ENCODE measurements at places on chromosomes 4 and X.

GRCh38 chr4:78218260-78218659, 161.1 kb downstream of the FRAS1 start:
- DNase-seq, result no peak

DNA sequence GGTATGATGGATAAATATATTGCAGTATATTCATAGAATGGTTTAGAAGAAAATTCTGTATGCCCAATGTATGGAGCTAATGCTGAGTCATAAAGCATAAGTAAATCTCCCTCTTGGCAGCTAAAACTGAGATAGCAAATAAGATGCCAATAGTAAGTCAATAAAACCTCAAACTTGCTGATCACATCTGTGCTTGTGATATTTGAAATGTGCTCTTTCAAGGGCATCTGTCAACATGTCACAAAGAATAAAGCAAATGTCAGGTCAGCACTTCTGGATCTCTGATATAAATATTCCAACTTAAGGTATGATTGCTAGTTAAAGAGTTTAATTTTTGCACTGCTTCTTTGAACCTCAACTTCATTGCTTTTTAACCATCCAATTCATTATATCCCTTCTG, 262.3 kb upstream of the EMCN start:
- no peak for DNase-seq

GRCh38 chr4:19455850-19456602, 795.7 kb upstream of the SLIT2 start:
- no peak for DNase-seq

DNA sequence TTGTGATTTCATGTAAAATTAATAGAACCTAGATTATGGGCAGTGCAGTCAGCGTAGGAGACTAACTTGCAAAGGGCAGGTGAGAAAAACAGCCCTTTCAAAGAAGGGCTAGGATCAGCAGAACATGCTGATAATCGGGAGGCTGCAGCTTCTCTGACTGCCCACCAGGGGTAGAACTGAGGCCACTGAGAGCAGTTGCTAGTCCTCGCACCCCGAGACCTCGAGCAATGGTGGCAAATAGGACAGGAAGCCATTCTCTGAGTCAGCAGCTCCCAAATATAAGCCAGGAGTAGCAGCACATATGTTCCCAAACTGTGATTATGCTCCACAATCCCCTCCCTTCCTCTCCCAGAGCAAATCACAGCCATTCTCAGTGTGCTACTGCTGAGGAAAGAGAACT, 186.5 kb downstream of the MSL3 start:
- DNase-seq, result no peak

GRCh38 chrX:147174591-147174990, 360.0 kb upstream of the CXorf51A start:
- no peak for DNase-seq

- no peak for DNase-seq
These were observed 2.5 kb upstream of the BRWD3 start for GRCh38 chrX:80812176-80812575.

DNA sequence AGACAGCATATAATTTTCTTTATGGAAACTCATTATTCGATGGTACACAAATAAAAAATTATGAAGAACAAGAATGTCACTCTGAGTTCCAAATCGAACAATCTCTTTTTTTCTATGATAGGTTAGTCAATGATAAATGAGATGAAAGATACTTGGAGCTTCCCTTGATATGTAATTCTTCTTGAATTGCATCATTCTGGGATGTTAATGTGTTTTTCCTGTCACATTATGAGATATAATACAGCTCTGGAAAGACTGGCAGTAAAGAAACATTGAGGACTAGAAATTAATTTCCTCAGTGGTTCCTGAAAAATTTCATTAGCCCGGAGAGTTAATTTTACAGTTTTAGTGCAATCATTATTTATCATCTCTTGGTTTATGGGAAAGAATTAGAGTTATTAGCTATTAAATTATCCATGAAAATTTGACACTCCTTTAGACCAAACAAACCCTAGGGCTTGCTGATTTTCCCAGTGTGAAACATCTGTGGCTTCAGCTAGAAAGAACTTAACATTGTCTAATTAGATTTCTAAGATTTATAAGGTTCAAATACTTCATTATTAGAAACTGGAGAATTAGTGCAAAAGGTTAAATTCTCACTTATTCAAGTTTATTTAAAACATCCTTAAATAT, 1546.6 kb upstream of the TENM3 start:
- DNase-seq, result no peak

DNA sequence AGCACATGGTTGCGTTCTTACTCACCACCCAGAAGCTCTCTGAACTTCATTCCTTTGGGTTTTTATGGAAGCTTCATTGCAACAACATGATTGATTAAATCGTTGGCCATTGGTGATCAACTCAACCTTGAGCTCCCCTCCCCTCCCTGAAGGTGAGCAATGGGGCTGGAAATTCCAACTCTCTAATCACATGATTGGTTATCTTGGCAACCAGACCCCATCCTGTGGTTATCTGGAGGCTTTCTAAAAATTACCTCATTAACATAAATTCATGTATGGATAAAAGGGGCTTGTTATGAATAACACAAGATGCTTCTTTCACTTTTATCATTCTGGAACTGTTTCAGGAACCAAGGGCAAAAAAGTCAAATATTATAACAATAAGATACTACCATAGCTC, 34.6 kb upstream of the NMU start:
- no peak for DNase-seq

- DNase-seq, result no peak
These were observed 123.5 kb downstream of the DCHS2 start for GRCh38 chr4:154368060-154368459.

DNA sequence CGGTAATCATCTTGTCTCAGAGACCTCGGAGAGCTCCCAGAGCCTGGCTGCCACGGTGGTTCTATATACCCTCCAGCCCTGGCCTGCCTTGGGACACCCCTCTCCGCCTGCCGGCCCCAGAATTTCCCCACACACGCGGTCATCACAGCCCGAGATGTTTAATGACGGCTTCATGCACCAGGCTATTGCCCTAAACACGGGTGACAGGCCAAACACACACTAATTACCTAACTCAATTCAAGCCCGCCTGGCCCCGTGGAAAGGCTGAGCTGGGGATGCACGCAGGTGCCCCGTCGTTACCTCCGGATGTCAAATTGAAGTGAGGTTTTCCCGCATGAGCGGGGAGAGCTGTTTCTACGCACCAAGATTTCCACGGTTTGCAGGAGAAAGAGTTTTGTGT, 72.9 kb upstream of the PPP2R3B start:
- DNase-seq, result no peak

DNA sequence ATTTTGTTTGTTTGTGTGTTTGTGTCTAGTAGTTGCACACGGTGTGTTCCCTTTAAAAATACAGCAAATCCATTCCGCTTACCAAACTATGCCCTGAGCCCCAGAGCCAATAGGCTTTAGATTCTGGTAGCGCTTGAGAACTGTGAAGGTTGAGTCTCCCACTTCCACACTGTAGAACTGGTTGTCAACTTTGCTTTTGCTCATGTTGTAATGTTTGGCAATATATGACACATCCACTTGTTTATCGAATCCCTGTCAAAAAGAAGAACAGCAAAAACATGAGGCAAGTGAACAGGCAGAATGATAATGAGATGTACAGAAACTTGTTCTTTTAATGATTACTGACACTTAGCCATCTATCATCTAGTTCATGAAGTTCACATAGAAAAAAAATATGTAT, 200.6 kb downstream of the MAPK10 start:
- DNase-seq, result no peak

DNA sequence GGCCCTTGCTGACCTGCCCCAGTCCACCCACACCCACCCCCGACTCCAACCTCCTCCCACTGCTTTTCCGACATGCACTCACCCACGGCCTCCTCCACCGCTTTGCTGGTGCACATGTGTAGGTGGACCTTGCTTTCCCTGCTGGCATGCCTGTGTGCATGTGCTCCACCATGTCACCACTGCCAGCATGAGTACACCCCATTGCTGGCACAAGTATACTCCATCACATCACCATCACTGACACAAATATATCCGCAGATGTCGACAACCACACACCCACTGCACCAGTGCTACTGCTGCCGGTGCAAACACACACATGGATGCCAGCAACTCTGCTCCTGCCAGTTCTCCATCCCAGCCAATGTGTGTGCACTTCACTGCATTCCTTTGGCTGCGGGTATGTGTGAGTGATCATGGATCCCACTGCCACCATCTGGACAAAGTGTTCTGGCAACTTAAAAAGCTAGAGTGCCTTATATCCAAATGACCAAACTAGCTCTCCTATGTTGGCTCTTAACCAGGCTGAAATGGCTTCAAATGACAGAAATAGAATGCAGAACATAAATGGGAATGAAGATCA, 1072.3 kb downstream of the RAPGEF2 start:
- DNase-seq, result no peak

GRCh38 chrX:34770511-34770910, 113.4 kb upstream of the TMEM47 start:
- DNase-seq, result no peak

DNA sequence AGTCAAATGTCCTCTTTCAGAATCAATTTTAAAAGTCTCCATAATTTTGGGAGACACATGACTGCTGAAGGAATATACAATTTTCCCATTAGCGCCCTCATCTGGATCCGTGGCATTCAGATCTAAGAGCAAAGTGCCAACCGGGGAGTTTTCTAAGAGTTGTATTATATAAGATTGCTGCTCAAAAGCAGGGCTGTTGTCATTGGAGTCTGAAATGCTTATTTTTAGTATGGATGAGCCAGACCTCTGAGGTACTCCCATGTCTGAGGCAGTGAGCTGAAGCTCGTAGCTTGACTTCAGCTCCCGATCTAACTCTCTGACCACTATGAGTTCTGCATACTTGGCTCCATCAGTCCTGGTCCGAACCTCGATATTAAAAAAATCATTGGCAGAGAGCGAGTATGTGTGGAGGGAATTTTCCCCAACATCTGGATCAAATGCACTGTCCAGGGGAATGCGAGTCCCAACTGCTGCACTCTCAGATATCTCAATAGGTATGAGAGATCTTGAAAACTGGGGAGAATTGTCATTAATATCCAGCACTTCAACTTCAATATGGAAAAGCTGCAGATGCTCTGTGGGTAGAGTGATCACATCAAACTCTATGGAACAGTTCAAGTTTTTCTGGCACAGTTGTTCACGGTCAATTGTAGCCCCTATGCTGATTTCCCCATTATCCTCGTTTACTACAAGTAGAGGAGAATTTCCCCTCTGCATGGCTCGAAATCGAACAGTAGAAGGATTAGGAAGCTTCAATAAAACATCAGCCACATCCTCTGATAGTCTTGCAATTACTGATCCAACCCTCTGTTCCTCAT, 917 bp downstream of the PCDH18 start:
- DNase-seq, result no peak

DNA sequence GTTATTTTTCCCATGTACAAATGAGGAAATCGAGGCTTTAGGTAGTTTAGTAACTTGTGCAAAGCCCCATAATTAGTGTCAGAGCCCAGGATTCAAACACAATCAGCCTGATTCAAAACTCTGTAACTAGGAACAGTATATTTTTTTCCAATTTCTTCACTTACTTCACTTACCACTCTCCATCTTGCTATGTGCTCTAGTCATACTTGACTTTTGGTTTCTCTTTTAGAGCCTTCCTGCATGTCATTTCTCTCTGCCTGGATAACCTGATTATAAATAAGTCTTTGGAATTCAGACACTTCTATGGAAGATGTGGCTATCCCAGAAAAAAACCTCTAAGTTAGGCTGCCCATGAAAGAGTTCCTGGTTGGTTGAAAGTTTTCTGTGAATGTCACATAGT, 22.2 kb downstream of the SATL1 start:
- DNase-seq, result no peak

DNA sequence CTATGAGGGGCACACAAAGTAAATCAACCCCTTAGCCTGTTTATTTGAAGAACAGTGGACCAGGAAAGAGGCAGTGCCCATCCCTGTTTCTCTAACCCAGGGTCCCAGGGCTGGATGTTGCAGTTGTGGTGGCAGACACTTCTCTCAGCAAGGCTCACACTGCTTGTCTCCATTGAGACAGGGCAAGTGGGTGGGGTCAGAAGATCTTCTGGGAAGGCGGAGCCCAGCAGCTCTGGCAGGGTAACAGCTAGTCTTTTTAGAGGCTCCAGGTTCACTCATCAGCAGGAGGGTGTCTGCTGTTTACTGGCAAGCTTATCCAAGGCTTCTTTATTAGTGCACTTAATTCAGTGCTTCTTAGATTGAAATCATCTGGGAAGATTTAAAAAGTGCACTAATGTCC, 659.8 kb upstream of the DIPK2B start:
- DNase-seq, result no peak

GRCh38 chr4:36624030-36624429, 342.6 kb downstream of the DTHD1 start:
- DNase-seq, result no peak

- no peak for DNase-seq
These were observed 31.5 kb upstream of the HDAC8 start for GRCh38 chrX:72604112-72604511.

DNA sequence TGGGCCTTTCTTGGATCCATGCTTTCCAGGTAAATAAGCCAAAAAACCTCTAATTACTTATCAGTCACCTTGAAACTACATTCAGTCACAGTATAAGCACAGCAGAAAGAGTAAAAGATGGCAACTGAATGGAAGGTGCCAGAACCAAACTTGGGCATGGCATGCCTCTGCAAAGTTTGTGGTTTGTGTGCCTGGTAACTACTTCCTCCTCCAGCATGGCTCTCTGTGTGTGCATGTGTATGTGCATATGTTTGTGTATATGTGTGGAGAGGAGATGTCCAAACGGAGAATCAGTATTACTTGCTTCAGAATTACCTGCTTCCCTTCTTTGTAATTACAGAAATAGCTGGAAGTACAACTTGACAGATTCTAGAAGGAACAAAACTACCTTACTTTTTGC, 67.5 kb downstream of the AGTR2 start:
- no peak for DNase-seq

- DNase-seq, result no peak
These were observed 138.7 kb upstream of the LIMCH1 start for GRCh38 chr4:41399231-41399630.

GRCh38 chrX:129932821-129933321, 26.9 kb downstream of the UTP14A start:
- DNase-seq, result no peak

DNA sequence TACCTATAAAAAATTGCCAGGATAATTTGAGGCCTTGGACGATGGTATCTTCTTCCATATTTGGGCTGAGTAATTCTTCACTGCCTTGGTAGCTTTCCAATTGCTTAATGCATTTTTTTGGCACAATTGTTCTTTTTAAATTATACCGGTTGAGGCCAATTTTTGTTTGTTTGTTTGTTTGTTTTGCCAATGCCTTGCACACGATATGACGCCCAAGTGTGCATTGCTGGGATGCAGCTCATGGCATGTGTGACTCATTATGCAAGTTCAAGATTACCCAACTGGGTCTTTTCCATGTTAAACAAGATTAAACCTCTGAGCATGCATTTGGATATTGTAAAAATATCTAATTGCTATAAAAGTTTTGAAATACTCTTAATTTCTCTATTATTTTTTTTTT, 71.1 kb upstream of the KCNIP4 start:
- no peak for DNase-seq

DNA sequence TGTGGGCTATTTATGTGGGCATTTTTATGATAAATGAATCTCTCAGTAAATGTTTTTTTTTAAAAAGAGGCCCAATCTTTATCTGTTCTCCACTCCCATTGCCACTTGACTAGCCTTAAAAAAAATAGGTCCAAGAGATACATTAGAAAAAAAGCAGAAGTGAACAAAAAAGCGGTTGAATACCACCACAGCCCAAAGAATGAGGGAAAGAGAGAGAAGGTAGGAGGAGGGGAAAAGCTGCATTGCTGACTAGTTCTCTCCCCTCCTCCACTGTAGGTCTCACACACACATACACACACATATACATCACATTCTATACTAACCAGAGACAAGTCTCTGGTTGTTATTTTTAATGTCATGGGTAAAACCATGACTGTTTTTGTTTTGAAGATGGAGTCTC, 95.8 kb upstream of the IL13RA1 start:
- no peak for DNase-seq

Measured in prostate gland (tissue), 2 donors.